ENCODE measurements at places on chromosomes 5 and 9.

GRCh38 chr5:43312699-43313034 lies 545 bp downstream of the HMGCS1 start:
- no peak for DNase-seq

- no peak for DNase-seq
These were observed 392.0 kb downstream of the NR2F1-AS1 start for GRCh38 chr5:93188876-93189485.

DNA sequence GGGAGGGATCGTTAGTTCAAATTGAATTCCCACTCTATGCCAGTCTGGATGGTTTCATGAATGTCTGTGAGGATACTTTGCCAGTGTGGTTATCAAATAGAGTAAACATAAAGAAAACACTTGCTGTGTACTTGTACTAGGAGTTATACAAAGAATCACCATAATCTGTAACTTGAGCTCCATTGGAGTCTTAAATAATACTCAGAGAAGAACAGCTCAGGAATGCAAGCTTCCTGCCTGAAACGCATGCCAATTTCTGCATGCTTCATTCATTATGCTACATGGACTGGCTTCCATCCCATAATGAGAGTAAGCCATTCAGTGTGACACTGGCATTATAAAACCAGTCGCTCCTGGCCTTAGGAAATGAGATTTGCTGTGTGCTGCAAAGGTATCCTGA lies 351.4 kb downstream of the SEMA5A start:
- no peak for DNase-seq

- no peak for DNase-seq
These were observed 50.2 kb downstream of the FXN start for GRCh38 chr9:69085569-69086283.

GRCh38 chr9:134641173-134641989 lies at the start of gene COL5A1:
TSS of gene COL5A1 (plus strand) at chr9:134641803. CDS start at chr9:134642188, 385 bp downstream.
- DNase-seq, result no peak

DNA sequence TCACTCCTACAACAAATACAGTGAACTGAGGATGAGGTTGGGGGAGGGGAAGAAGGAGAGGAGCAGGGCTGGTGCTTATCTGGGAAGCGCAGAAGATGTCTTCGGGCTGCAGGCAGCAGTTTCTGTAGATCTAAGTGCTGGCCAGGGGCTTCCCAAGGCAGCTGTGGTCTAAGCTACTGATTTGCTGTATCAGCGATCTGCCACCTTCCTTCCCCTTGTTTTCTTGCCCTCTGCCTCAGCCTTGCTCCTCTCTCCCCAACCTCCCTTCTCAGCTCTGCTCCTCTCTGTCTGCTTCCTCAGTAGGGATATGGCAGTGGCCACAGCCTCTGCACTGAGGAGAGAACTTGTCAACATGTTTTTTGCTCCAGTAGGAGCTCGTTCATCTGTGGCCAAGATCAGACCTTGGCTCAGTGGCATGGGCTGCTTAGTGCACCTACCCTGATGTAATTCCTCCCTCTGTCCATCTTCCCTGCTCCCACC lies 42.8 kb upstream of the IL6ST start:
- no peak for DNase-seq

- DNase-seq, result no peak
These were observed 122.0 kb downstream of the BOD1 start for GRCh38 chr5:173494446-173494845.

GRCh38 chr5:128220841-128221240 lies 137.3 kb downstream of the SLC12A2 start:
- no peak for DNase-seq

DNA sequence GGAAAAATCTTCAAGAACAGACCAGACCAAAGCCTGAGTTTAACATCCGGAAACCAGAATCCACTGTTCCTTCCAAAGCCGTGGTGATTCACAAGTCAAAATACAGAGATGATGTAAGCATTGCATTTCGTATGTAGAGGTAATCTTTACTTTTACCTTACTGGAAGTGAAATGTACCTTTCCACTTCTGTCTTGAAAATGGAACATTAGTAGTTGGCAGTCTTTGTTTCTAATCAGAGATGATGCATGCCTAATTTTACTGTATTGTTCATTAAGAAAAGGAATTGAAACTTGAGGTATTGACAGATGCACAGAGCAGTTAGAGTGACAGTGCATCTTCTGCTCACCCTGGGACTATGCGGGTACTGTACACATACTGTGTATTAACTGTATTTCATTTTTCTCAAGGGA lies 34.6 kb downstream of the HABP4 start:
- DNase-seq, result peak; percentile 52

DNA sequence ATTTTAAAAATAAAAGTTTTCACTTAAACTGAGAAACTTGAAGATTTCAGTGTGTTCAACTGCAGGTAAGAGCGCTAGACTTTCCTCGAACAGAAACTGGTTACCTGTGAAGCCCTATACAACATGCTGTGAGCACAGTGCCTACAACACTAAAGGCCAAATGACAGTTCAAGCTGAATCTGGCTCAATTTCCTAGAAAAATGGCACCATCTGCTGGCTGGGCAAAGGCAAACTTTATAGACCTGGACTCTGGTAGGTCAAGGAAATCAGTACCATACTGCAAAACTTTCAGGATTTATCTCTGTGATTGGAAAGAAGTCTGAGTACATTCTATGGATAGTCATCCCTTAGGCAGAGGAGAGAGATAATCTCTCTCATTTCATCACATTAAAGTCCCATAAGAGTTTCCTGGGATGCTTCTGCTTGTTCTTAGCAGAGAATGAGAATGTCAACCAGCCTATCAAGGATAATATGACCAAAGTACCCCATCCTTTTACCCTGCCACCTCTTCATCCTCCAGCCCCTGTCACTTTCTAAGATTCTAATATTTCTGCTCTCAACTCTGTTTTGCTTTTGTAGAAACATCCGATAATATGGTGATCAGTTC lies 31.8 kb upstream of the FOXB2 start:
- no peak for DNase-seq

DNA sequence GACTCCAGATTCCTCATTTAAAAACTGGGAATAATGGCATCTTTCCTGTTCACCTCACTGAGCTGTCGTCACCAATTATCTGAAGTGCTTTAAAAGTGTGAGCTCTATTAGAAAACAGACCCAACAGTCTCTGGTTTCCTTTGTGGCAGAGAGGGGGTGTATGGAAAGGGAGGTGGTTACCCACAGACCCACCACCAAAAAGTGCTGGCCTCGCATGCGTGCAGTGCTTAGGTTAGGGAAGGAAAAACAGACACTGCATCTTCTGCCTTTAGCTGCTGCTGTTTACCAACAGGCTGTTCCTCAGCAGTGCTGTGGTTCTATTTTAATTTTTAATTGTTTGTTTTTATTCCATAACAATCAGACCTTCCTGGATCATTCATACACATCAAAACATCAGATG lies 249.6 kb downstream of the PIK3R1 start:
- no peak for DNase-seq

DNA sequence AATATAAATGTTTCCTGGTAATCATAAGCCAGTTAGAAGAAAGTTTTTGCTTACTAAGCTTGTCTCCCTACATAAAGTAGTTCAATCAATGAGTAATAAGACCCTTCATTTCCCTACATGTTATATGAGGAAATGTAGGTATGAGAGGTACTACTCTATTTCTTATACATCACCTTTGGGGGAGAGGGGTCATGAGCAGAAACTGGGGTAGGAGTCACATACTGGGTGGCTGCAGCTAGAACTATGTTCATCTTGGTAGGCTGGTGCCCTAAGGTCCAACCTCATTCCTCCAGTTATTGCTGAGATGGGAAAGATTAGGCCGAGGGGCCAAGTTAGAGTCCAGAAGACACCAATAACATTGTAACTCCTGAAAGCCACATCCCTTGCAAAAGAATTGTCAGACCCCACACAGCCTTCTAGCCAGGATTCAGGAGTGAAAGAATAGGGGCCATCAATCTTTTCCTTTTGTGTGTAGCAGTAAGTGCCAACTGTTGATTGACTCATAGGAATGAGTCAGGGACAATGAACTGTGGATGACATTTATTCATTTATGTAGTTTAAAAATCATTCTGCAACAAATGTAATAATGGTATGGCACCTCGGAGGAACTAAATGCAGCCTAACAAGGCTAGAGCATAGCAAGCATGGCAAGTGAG lies 21.6 kb upstream of the SREK1 start:
- no peak for DNase-seq

DNA sequence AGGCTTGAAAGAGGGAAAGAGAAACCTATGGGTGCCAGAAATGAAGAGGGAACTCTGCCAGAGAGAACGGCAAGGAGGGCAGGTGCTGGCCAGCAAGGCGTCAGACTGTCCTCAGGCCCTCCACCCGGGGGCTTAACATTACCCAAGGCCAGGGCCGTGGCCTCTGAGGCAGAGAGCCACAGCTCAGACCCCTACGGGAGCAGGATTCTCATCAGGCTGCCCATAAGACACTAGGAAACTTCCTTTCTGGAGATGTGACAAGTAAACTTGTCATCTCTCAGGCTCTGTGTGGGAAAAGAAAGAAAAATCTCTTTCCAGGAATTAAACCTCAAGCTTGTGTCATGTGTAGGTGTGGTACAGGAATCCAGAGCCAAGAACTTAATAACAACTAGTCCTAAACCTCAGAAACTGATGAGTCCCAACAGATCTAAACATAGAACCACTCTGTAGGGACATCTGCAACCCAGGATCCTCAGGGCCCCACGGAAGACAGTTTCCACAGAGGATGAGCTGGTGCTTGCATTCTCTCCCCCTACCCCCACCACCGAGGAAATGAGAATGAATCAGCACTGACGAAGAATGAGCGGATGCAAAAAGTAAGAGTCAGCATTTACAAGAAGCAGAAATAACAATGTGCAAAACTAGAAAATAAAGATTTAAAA lies 74.3 kb downstream of the DCP2 start:
- DNase-seq, result no peak
